Stimulated activated CD8-positive, alpha-beta memory T cell treated with anti-CD3 and anti-CD28 coated beads, Interleukin-4, amount 100 ng/mL, for 48 hours (primary cell): ENCODE measurements at places on chromosomes 2 and 18.

GRCh38 chr2:107313316-107313715 lies 427.3 kb upstream of the ST6GAL2 start:
- DNase-seq: no peak

- DNase-seq: no peak
These were observed 235.4 kb upstream of the FANCL start for GRCh38 chr2:58476556-58476955.

GRCh38 chr2:188078534-188078933 lies 213.1 kb upstream of the GULP1 start:
- DNase-seq: no peak

- no peak for DNase-seq
These were observed 65.3 kb downstream of the PMS1 start for GRCh38 chr2:189849550-189849949.

- DNase-seq: no peak
These were observed 120.6 kb upstream of the CTDP1 start for GRCh38 chr18:79558933-79559416.

DNA sequence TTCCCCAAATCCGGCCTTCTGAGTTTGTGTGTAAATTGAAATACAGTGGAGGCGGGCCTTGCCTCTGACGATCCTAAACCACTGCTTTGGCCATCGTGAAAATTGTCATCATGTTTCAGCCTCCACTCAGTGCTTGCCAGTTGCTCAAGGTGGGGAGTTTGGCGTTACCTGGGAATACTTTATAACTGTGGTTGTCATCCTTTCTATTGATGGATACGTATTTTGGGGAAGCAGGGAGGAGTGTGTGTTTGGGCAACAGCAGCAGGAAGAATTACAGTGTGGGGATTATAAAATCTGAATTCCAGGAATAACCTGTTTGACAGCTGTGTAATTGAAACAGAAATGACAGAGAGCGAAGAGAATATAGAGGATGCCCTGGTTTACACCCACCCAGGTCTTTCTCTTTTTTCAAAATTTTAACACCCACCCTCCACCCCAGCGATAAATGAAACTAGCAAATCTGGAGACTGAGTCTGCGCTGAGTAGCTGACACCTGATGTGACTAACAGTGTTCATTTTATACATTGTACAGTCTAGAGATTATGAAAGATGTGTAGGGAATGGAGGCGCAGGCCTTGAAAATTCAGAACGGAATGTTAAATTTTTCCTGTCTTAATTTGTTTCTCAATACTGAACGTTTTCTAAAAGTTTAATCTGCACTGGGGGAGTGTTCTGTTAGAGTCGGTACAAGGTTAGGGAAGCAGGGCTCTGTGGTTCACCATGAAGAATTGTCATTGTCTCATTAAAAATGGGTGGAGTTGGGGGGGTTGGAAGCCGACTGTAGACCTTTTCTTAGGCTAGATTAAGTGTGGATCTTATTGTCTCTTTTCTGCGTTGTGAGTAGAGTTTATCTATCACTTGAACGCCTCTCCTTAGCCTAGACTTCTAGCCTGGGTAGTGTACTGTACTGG lies 1.6 kb downstream of the MAP4K4 start:
- DNase-seq: peak; percentile 37

DNA sequence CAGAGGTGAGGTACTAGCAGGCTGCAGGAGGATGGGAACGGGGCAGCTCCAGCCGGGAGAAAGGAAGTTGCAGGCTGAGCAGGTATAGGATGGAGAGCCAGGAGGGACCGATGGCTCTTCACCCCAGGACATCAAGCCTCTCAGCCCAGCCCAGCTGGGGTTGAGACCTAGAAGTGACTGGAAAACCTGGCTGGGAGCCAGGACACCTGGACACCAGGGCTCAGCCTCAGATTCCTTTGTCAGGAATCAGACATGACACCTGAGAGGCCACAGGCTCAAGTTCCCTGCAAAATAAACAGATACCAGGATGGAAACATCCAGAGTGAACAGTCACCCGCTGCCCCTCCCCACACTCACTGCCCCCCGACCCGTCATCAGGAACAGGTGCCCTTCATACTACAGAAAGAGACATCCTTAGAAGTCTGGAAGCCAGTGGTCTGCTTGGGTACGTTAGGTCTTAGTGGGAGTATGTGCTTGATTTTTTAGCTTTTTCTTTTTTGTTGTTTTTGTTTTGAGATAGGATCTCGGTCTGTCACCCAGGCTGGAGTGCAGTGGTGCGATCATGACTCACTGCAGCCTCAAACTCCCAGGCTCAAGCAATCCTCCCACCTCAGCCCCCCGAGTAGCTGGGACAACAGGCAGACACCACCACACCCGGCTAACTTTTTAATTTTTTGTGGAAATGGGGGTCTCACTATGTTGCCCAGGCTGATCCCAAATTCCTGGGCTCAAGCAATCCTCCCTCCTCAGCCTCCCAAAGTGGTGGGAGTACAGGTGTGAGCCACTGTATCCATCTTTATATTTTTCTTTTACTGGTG lies 95.7 kb upstream of the STPG4 start:
- no peak for DNase-seq

DNA sequence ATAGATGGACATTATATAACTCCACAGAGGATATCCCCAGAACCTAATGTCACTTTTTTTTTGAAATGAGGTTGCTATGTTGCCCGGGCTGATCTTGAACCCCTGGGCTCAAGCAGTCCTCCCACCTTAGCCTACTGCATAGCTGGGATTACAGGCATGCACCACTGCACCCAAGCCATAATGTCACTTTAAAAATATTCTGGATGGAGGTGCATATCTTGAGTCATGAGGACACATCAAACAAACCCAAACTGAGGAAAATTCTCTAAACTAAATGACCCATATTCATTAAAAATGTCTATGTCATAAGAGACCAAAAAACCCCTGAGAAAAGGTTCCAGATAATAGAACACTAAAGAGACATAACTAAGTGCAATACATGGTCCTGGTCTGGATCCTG lies 36.3 kb downstream of the OSGEPL1 start:
- DNase-seq: no peak

GRCh38 chr2:1837022-1837421 lies 92.7 kb upstream of the PXDN start:
- DNase-seq: no peak

GRCh38 chr18:25282282-25282681 lies 69.7 kb downstream of the ZNF521 start:
- no peak for DNase-seq

DNA sequence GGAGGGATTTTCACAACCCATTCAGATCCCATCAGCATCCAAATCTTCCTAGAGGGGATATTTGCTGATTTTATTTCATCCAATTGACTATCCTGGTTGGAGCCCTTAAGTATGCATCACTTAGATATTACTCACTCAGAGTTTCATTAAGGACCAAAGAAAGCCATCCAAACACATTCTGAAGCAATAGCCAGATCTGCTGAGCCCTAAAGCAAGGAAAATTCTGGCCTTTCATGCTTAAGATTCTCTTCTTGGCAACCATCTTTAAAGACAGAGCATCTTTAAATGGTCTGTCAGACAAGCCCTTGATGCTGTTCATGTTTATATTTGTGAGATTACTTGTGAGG lies 40.9 kb upstream of the C1D start:
- DNase-seq: no peak

DNA sequence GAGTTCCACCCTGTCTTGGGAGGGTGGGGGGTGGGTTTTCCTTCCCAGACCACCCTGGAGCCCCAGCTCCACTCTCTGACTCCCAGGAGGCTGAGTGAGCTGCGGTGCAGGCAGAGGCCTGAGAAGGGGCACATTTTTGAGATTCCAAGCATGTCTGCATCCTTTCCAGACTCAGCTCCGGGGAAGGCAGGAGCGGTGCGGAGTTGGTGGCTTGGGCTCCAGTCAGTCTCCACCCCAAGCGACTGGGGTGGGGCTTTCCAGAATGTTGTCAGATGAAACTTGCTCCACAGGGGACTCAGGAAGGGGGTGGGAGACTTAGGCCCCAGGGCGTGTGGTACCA lies 44.2 kb upstream of the HS6ST1 start:
- DNase-seq: no peak

DNA sequence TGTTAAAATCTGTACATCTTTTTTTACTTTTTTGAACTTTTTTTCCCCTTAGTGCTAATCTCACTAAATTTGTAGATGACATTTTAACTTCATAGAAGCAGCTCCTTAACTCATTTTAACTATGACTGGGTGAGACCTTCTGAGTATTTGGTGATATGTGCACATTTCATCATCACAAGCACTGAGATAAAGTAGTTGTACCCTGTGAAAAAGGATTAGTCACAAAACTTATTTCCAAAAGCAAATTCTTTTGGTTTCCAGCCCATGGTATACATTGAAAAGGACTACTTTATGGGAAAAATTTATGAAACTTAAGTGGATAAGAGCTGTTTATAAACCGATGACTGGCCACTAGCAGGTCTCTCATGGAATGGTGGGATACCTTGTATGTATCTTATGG lies 581.5 kb downstream of the PLCL1 start:
- DNase-seq: no peak

GRCh38 chr18:61201511-61201910 lies 131.7 kb upstream of the CDH20 start:
- DNase-seq: no peak

GRCh38 chr2:163086940-163087339 lies 248.4 kb upstream of the KCNH7 start:
- DNase-seq: no peak

DNA sequence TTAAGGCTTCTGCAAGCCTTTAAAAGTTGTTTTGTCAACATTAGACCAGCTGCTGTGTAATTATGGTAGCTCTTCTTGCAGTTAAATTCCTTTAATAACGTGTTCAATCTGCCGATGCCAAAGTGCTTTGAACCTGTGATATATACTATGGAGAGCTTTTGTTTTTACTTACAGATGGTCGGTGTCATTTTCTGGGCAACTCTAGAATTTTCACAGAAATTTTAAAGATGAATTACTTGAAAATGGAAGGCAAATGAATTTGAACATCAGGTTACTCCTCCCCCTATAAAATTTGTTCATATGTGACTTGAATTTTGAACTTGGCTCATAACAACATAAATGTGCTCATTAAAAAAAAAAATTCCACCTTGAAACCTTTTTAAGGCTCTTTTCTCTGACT lies 23.0 kb downstream of the LYPD6 start:
- no peak for DNase-seq

DNA sequence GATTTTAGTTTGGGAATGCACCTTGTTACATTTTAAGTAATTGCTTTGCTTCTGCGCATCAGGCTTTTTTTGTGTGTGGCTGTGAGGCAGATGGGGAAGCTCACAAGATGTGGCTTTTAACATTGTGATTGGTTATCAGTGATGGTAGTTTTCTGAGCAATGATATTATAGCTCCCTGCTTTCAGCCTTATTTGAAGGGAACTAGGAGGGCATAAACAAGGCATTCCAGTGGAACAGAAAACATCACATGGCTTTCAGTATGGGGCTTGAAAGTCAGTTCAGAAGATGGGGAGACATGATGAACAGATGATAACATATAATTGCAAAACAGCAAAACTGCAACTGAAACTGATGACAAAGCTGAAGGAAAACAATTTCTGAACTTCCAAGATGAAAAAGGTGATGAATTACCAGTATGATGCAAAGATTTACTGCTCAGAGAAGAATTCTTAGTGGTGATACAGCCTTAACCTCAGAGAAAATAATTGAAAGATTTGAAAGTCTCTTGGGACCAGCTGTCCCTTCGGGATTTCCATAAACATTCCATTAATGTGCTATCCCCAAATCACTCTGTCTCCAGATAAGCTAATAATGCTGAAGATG lies 439.7 kb downstream of the RND3 start:
- no peak for DNase-seq

DNA sequence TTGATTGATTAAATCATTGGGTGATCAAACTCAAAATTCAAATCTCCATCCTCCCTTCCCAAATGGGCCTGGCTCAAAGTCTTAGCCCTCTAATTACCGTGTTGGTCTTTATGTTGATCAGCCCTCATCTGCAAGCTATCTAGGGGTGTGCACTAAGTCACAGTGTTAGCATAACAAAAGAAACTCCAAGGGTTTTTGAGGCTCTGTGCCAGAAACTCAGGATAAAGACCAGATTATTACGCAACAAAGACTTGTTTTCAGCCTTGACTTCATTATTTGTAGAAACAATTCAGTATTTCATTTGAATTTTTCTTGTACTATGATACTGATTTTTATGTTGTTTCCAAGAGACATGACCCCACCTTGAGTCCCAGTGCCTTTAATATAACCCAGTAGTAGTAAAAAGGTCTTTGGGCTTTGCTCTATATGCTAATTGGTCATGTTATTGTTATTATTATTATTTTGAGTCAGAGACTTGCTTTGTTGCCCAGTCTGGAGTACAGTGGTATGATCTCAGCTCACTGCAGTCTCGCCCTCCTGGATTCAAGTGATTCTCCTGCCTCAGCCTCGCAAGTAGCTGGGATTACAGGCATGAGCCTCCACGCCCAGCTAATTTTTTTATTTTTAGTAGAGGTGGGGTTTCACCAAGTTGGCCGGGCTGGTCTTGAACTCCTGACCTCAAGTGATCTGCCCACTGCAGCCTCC lies 13.9 kb downstream of the PSMD14 start:
- DNase-seq: no peak

- DNase-seq: no peak
These were observed 346.3 kb downstream of the LRATD1 start for GRCh38 chr2:14978845-14979244.

GRCh38 chr2:69007603-69008002 lies 5.4 kb upstream of the ANTXR1 start:
- DNase-seq: no peak

- no peak for DNase-seq
These were observed 350.6 kb downstream of the RND3 start for GRCh38 chr2:150136893-150137292.

GRCh38 chr2:16614314-16614860 lies 51.2 kb downstream of the CYRIA start:
- DNase-seq: no peak

DNA sequence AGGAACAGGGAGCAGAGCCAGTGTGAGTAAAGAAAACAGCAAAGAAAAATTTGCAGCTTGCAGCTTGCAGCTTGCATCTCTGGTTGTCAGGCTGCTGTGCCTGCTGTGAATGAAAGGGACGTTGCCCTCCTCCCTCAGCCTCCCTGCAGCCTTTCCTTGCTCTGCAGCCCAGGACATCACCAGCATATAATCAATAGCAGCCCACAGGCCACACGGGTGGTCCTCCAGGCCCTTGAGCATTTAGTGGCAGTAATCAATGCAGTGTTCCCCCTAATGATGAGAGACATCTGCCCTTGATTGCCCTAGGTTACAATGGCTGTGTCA lies 122.2 kb upstream of the TACR1 start:
- no peak for DNase-seq

- no peak for DNase-seq
These were observed 70.3 kb upstream of the SNTG2 start for GRCh38 chr2:880201-880970.

GRCh38 chr18:74152857-74153256 lies 4.5 kb downstream of the TIMM21 start:
- DNase-seq: no peak

- no peak for DNase-seq
These were observed 7.2 kb downstream of the CPSF3 start for GRCh38 chr2:9430316-9431293.

- DNase-seq: no peak
These were observed 226.3 kb downstream of the EIPR1 start for GRCh38 chr2:3151153-3151918.

DNA sequence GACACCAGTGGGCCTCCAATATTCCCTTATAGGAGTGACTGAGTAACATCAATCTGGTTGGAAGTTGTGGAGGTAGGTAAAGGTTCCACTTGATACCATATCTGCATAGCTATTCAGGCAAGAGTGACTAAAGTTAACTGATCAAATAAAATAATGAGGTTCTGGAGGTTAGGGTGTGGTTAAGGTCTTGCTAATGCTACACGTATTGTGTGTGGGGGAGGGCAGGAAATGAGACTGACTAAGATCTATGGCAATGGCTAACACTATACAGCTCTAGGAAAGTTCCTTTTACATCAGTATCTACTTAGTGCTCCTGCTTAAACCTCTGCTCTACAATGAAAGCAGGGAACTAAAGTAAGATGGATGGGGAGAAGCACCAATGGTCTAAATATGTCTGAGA lies 149.1 kb upstream of the MGAT5 start:
- peak; percentile 34 for DNase-seq
